OCI-M1 (cell line): ENCODE measurements at places on chromosomes 13 and 19.

DNA sequence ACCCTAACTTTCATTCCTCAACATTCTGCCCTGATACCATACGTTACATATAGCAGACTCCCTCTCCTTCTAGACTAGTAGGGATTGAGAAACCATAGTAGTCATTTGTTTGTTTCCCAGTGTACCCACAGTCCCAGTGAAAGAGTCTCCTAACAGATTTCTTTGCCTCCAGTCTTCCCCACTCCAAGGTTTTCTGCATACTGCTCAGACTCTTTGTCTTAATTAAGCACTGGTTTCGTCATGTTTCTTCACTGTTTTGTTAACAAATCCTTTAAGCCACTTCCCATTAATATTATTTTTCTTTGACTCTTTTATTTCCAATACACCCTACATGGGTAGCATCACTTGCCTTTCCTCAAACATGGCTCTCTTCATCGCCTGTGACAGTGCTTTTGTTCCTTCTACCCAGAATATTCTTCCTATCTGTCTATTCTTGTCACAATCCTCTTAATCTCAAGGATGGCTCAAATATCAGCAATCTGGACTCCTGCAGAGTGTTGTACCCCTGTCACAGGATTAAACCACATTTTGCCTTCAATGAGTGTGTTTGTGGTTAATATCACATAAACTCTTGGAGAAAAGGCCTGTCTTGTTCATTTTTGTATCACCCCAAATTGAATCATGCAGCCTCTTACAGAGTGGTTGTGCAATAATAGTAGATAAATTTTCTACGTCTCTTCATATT is 92.7 kb upstream of the KLF12 start:
- DNase-seq = no peak

DNA sequence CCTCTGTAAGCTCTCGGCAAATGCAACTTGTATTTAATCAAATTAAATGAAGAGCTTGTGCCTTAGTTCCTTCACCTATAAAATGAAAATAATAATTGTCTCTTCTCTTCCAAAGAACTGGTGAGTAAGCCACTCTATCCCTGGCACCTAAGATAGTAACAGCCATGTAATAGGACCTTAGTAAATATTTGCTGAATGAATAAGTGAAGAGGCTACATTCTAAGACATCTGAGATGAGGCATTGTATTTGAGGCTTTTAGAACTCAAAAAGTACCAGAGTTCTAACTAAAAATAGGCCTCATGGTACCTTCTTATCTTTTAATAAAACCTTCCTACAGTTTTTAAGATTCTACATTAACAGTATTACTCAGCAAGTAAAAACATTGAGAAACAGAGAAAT is 17.3 kb upstream of the DCLK1 start:
- DNase-seq = no peak

GRCh38 chr19:33667141-33667650 is 45.4 kb downstream of the CHST8 start:
- no peak for DNase-seq

DNA sequence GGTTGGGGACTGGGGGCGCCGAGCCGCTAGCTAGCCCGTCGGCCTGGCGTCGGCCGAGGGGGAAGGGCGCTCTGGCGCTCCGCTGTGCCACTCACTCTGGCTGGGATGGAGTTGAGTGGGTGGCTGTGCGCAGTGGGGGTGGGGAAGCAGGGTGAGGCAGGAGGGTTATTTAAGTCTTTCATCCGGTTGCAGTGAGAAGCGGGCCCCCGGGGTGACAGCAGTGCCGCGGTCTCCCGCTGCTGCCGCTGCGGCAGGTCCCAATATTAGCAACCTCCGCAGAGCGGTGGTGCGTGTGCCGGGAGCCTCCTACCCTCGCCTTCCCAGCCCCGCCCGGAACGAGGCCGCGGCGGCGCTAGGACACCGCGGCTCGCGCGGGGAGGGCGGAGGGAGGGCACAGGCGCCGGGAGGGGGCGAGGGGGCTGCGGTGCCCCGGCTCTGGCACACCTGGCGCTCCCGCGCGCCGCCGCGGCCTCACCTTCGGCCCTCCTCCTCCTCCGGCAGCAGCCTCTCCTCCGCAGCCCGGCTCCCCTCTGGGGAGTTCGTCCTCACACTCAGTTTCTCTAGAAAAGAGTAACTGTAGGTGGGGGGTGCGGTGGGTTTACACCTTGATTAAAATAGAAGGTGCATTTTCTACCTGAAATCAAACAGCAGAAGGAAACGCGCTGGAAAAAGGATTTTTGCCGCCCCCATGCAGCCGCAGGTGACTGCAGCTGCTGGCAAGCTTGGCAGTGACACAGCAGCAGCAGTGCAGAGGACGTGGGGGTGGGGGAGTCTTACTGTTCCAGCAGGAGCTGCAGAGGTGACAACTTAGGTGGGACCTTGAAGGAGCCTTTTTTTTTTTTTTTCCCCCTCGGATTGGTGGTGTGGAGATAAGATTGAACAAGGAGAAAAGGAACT is 4.5 kb downstream of the FGF9 start:
- DNase-seq = no peak

- no peak for DNase-seq
These were observed 67.8 kb downstream of the DGKH start for GRCh38 chr13:42116225-42116624.
